ENCODE measurements at places on chromosomes 3 and 15.

DNA sequence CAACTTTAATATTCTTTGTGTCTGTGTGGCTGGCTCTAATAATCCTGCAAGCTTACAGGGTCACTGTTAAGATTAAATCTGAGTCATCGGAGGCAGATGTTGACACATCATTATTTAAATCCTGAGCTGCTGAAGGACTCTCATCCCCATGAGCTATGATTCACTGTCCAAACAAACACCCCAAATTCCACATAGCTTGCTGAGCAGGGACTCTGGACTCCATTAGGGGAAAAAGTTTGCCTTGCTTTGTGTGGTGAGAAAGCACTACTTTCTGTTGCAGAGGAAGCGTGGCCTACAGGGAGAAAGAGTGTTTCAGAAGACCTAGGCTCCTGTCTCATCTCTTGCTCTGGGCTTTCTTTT, 213.7 kb downstream of the PDCD6IP start:
- DNase-seq: peak; percentile 83

- no peak for DNase-seq
Observed at GRCh38 chr3:132981719-132982118, 56.5 kb upstream of the TMEM108 start.

DNA sequence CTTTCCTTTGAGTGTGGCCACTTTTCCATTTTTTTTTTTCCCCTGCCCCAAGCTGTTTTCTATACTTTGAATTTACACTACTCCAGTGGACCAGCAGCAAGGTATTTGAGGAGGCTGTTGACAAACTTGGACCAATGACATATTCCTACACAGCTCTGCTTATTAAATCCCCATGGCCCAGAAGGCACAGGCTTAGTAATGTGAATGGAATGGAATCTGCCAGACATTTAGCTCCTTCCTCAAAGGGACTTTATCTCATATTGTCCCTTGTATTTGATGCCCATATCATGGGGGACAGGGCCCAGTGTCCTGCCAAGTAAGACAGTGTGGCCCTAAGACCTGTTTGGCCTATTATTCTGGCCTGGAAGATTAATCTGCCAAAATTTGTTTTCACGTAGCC, 107.5 kb downstream of the CHCHD6 start:
- no peak for DNase-seq

- DNase-seq: no peak
Observed at GRCh38 chr3:5186089-5186857, 1.2 kb upstream of the EDEM1 start.

DNA sequence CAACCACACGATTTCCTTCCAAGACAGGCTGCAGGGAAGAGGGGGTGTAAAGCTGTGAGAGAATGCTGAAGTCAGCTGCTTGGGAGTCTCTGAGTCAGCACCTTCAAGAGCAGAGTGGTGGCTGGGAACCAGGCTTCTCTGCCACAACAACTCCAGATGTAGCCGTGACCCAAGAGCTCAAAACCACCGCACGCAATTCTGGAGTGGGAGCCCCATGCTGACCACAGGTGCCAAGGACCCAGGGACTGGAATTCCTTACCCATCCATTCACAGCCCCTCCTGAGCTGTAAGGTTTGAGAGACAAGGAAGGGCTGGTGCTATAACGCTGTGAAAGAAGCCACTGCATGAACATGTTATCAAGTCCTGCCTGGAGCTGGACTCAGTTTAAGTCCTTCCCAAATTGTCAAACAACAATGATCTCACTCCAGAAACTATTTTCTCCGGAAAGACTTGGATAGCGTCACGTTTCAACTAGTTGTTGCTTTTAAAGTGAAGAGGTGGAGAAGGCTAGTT, 61.4 kb downstream of the UMPS start:
- no peak for DNase-seq

DNA sequence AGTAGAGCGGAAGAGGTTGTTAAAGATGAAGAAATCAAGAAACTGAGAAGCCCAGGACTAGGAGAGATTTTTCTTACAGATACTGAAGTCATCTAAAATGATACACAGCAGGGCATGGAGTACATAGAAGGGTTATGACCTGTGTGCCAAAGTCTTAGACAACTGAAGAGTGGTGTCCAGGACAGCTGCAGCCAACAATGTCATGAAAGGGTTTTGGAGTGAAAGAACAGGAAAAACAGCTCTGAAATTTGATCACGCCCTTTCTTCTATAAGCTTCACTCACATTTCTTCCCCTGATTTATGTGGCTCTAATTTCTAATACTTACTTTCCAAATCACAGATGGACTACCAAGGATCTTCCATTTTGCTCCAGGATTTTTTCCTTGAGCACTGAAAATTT, 3.0 kb downstream of the CFAP20DC start:
- DNase-seq: no peak

- DNase-seq: no peak
Observed at GRCh38 chr3:16987141-16987540, 102.4 kb downstream of the PLCL2 start.

GRCh38 chr3:65128346-65128745, 440.5 kb upstream of the ADAMTS9 start:
- no peak for DNase-seq

DNA sequence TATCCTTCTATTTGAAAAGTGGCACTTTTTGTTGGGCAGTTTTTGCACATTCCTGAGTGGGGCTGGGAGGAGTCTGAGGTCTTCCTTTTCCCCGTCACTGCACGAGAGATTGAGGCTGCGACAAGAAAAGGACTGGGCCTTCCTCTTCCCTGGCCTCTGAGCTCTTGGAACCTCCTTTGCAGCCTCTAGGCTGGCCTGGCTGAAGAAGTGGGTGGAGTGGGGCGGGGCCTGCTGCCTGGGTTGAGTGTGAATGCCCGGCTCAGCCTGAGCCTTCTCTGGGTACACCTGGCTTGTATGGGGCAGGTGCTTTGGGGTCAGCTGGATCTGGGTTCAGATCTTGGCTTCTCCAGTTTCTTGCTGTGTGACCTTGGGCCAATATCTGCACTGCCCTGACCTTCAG, 43.1 kb downstream of the PLXNA1 start:
- DNase-seq: no peak

DNA sequence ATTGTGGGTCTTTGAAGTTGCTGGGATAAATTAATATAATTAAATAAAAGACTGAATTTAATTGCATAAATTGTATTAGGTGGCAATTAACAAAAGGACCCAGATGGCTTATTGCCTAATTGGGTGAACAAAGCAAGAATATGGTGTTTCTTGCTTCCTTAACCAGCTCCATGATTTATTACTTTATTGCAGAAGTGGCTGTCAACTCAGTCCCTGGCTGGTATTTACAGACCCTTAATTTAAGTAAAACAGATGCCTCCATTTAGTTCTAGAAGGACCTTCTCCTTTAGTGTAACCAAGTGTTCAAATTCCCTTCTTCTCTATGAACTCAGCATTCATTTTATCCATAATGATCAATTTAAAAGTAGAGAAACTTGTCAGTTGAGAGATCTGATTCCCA, 35.1 kb downstream of the DPH3 start:
- DNase-seq: no peak

Data from urothelium cell line (cell line).